ENCODE measurements at places on chromosomes 4 and X. TPM values are rescaled to one million over a fixed set of nuclear protein-coding genes. Genes with fewer than 3 reads are reported as not detected.

GRCh38 chrX:41692162-41692749 lies 3.5 kb downstream of the GPR34 start:
- DNase-seq, result no peak

DNA sequence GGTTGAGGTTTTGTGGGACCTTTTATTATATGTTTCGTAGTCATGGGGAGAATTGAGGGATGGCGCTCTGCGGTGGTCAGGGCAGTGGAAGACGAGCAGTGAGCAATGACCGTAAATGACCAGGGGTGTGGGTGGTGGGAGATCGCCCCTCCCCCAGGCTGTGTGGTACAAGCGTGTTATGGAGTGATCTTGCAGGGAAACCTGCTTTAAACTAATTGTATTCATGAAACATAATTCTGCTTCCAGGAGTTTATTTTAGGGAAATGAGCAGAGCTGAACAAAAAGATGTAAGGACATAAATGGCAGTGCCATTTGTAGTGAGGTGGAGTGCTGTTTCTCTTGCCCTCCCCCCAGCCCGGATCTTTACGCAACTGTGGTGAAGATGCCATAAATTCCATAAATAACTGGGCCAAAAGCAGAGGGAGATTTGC lies 20.2 kb downstream of the GYG2 start:
- DNase-seq, result no peak

GRCh38 chrX:9286234-9286633 lies 178.6 kb upstream of the TBL1X start:
- no peak for DNase-seq

Gene CTAG2
- not detected for polyA plus RNA-seq

DNA sequence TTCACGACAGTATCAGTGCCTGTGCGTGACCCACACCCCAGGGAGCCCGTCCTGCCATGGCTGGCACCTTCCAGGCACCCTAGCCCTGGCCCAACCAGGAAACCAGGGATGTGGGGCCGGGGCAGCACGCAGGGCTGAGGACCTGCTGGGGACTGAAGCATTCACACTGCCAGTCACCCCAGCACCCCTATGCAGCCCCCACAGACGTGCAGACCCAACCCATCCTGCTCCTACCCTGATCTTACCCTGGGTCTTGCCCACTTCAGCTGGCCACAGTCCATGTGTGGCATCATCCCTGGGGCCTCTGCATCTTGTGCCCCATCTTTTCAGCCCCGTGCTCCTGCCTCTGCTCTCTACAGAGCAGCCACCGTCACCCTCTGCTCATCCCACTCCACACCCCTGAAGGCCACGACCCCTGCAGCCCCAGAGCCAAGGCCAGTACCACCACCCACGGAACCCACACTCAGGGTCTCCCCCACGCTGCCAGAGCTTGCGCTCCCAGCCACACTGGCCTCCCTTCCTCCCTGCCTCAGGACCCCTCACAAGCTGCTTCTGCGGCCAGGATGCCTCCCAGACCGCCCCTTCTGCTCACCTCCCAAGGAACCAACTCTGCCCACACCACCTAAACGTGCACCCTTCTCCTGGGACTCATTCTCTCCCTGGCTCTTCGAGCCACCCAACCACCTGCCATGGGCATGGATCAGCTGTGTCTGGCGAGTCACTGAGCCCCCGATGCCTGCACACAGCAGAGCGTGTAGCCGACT lies 25.6 kb downstream of the GAK start:
- no peak for DNase-seq

GRCh38 chr4:5869966-5870619 lies 22.8 kb downstream of the CRMP1 start:
- no peak for DNase-seq

DNA sequence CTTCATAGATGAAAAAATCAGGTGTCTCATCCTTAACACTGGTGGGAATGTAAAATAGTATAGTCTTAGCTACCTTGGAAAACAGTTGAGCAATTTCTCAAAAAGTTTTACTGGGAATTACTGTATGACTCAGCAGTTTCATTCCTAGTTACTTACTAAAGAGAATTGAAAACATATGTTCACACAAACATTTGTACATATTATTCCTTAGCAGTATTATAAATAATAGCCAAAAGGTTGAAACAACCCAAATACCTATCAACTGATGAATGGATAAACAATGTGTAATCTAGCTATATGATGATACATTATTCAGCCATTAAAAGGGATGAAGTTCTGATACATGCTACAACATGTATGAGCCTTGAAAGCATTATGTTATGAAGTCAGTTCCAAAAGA lies 41.7 kb downstream of the RBM46 start:
- DNase-seq, result peak; percentile 32

- DNase-seq, result no peak
These were observed 11.6 kb downstream of the ARHGAP24 start for GRCh38 chr4:85486425-85487086.

Gene BANK1
- 0.25 TPM for polyA plus RNA-seq

Gene PNMA5
- polyA plus RNA-seq, result not detected

Gene VSIG4
- polyA plus RNA-seq, result not detected
